Heart left ventricle (tissue), 16 donors: ENCODE measurements at places on chromosomes 4 and X. TPM values are rescaled to one million over a fixed set of nuclear protein-coding genes. Genes with fewer than 3 reads are reported as not detected.
A peak's percentile ranks its signal among the peaks of the same experiment; 100 is the strongest.

SPON2 gene
- 18.9 TPM for total RNA-seq

ARX gene
- not detected for total RNA-seq

DNA sequence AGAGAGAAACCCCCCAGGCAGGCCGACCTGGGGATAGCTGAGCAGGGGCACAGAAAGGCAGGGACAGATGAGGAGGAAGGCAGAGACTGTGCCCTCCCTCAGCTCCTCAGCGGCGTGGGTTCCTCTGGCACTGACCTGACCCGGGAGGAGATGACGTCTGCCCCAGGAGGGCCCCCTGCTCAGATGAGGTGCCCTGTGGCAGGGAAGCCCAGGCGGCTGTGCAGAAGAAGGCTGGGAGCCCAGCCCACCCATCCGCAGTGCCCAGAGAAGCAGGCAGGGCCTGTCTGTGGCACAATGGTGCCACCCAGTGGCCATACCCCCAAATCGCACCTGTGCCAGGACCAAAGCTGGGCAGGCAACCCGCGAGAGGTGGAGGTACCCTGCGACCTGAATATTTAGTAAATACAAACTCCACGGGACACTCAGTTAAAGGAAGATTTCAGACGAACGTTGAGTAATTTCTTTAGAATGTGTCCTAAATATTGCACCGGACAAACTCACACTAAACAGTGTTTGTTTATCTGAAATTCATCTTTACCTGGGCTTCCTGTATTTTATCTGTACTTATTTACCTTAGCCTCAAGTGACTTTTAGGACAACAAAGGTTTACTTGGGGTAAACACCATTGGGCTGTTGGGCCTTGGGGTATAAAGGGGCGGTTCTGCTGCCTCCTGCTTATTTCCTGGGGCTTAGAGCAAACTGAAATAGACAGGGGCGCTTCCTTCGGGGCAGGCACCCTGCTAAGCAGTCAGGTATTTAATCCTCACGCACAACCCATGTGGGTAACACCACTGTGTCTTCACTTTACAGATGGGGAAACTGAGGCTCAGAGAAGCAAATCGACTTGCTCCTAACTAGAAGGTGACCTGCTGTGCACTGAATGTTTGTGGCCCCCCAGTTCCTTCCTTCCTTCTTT, 46.5 kb upstream of the HMX1 start:
- no peaks in the 10 kb centered on the region for H3K36me3 ChIP-seq
- H3K4me3 ChIP-seq, result no peak overlapping the region
- peaks cover 30% of the 10 kb centered on the region for H3K27me3 ChIP-seq
- no peak overlapping the region for H3K27ac ChIP-seq
- DNase-seq, result peak; percentile 41

- peaks cover 4% of the 10 kb centered on the region for H3K4me1 ChIP-seq
- H3K27me3 ChIP-seq, result no peaks in the 10 kb centered on the region
- H3K27ac ChIP-seq, result peak overlapping the region; percentile 90
- DNase-seq, result no peak
Measured at GRCh38 chrX:55451626-55451989, 319 bp upstream of the MAGEH1 start.

FGFBP1 gene
- total RNA-seq, result not detected

DNA sequence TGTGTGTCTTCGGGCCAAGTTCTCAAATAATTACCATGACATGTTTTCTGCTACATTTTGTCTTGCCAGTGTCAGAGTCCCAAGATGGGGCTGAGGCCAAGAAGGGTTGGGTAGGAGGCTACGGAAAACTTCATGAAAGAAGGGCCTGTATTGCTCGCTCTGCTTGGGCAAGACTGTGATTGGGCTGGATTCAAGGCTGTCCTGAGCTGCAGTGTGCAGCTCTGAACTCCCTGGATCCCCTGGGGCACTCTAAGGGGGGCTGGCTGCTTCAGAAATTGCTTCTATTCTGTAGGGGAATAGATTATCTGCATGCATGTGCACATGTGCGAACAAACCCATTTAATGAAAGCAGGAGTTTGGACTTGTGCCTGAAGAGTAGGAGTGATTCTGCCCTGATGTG, 13.6 kb downstream of the TSPAN6 start:
- no peak overlapping the region for H3K4me3 ChIP-seq
- H3K27ac ChIP-seq, result no peak overlapping the region
- H3K27me3 ChIP-seq, result no peaks in the 10 kb centered on the region
- no peaks in the 10 kb centered on the region for H3K4me1 ChIP-seq
- no peaks in the 10 kb centered on the region for H3K36me3 ChIP-seq

DNA sequence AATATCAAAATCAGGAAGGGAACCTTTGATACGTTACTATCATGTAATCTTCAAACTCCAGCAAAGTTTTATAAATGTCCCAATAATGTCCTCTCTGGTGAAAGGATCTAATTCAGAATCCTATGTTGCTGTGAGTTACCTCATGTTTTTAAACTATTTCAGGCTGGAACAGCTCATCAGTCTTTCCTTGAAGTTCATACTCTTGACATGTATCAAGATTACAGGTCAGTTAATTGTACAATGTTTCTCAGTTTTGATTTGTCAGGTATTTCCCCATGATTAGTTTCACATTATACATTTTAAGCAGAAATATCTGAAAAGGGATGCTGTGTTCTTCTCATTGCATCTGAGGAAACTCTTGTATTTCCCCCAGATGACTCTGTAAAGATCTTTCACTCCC, 136.5 kb upstream of the HS3ST1 start:
- H3K4me3 ChIP-seq, result no peak overlapping the region
- no peaks in the 10 kb centered on the region for H3K36me3 ChIP-seq
- no peaks in the 10 kb centered on the region for H3K27me3 ChIP-seq
- no peak overlapping the region for H3K27ac ChIP-seq

GRCh38 chr4:94457692-94458106, 6.0 kb downstream of the PDLIM5 start:
- H3K36me3 ChIP-seq, result peaks cover 22% of the 10 kb centered on the region
- no peaks in the 10 kb centered on the region for H3K4me1 ChIP-seq
- no peak overlapping the region for H3K4me3 ChIP-seq
- H3K27ac ChIP-seq, result peak overlapping the region; percentile 98

- no peak for DNase-seq
- H3K4me1 ChIP-seq, result no peaks in the 10 kb centered on the region
- H3K4me3 ChIP-seq, result no peak overlapping the region
- no peaks in the 10 kb centered on the region for H3K27me3 ChIP-seq
Measured at GRCh38 chrX:43822014-43822413, 60.2 kb downstream of the MAOB start.

HTN3 gene
- not detected for total RNA-seq

- peak overlapping the region; percentile 90 for H3K27ac ChIP-seq
- H3K27me3 ChIP-seq, result peaks cover 4% of the 10 kb centered on the region
- no peaks in the 10 kb centered on the region for H3K4me1 ChIP-seq
- peak overlapping the region; percentile 68 for H3K4me3 ChIP-seq
- DNase-seq, result peak; percentile 91
Measured at GRCh38 chrX:63754860-63755579, 30.0 kb downstream of the ARHGEF9 start.

DNA sequence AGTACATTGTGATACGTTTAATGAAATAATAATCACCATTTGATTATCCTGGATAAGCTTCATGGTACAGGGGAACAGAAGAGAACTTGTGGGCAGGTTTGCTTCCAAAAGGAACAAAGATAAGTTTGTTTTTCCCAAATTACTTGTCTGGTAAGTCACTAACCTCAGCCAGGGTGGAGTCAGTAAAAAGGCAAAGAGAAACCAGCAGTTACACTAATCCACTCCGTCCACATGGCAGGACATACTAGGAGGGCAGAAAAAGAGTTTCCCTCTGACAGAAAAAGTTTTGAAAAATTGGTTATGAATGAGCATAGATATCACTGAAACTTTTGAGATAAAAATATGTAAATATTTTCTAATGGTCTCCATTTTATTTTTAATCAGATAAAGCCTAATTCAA, 285.9 kb downstream of the IL15 start:
- H3K4me3 ChIP-seq, result no peak overlapping the region
- H3K4me1 ChIP-seq, result no peaks in the 10 kb centered on the region
- H3K36me3 ChIP-seq, result no peaks in the 10 kb centered on the region
- H3K27ac ChIP-seq, result no peak overlapping the region
- no peaks in the 10 kb centered on the region for H3K27me3 ChIP-seq
